Substantia nigra (tissue), 51 donors: ENCODE measurements at places on chromosomes 12 and 14.

- no peak for DNase-seq
Measured at GRCh38 chr12:118870551-118870950, 110.8 kb upstream of the SRRM4 start.

DNA sequence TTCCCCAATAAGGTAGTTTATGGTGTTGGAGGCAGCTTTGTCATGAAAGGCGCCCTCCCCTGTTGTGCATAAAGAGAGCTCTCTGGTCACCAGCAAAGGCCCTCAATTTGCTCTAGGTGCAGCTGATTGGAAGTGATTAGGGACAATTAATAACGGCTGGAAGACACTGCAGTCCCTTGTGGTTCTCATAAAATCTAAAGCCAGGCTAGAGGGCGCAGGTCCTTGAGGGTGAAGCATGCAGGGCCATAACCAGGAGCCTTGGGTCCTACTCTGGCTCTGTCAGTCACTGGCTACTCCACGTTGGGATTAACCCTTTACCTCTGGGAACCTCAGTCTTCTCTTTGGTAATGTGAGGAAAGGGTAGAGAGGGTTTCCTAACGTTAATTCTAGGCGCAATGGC is 1.9 kb downstream of the DAAM1 start:
- DNase-seq, result no peak

DNA sequence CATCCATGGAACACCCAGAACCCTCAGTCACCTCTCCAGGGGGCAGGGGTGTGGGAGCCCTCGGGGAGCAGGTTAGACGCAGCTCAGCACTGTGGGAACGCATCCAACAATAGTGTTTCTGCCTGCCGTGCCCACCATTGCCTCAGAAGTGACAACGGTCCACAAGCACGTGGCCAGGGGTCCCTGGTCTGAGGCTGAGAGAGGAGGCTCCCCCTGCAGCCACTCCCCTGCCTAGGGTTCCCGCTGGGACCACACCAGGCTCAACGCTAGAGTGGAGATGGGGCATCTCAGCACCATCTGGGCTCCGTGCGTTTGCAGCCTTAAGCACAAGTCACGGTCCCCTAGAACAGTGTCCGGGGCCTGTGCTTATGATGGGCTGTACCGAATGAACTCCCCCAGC is 62.7 kb downstream of the TESC start:
- DNase-seq, result no peak

DNA sequence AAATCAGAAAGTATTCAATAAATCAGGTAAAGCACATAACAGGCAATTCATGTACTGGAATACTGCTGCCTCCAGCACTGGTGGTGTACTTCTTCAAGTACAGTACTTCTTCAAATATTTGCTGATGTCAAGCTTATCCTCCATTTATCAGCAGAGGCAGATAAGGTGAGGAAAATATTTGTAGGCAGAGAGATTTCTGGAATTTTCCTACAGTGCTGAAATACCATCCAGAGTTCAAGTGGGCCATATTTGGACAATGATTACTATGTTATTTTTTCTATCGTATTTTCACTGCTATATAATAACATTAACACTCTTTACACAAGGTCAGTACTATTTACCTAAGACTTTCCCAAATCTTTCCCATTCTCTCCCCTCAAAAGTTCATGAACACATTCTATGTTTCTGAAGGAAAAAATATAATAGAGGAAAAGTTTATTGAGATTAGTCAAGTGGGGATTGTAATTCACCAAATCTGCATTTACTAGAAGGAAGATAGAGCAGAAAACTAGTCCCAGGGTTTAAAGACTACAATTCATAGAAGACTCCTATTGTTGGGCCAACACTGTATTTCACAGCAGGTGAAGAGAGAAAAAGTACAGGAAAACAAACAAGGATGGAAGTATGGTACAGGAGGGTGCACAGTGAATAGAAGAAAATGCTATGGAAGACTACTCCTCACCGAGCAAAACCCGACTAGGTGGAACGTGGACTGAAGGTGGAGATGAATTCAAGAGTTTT is 141.1 kb downstream of the PAWR start:
- no peak for DNase-seq

DNA sequence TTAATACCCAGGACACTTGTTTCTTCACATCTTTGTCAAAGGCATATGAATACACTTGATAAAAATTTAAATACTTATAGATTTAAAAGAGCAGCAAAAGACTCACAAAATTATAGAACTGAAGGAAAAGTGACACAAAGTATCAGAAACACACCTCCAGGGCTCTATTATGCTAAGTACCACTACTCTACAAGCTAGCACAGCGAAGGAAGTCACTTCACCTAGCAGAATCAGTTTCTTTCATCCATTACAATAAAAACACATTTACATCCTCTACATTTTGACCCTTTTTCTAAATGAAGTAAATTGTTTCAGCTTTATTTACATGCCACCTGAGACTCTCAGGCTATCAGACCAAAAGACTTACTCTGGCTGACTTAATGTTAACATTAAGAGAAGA is 26.6 kb upstream of the PTPRB start:
- no peak for DNase-seq

GRCh38 chr12:1605129-1606020 is 11.0 kb upstream of the FBXL14 start:
- DNase-seq, result no peak

- peak; percentile 65 for DNase-seq
Measured at GRCh38 chr12:1644534-1645438, 15.8 kb downstream of the WNT5B start.

DNA sequence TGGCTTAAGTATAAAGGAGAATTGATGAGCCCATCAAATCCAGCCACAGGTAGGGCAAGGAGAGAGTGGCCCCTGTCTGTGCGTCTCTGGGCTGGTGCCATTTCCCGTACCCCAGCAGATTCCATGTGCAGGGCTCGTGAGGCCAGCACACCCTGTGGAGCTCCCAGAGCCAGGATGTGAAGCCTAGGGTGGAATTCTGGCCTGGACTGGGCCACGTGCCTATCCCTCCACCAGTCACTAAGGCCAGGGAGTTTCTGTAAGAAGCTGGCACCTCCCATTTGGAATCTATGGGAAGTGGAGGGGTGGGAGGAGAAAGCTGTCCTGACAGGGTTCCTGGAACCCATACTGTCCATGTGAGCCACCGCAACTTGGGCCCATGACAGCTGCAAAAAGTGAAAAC is 148.5 kb downstream of the FOXN3 start:
- no peak for DNase-seq

DNA sequence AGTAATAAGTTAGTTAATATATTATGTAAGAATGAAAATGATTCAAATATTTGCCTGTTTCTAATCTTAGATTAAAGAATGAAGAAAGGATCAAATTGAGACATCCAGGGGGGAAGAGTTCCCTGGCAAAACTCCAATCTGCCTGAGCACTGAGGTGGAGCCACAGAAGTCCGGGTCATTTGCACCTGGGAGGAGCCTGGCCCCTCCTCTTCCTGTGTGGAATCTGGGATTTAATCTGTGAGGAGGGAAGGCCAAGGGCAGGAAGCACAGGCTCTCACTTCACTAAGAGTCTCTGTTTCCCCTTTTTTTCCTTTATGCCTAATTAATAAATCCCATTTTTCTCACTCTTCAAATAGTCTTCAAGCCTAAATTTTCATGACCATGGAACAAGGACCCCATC is 599.5 kb downstream of the FLRT2 start:
- DNase-seq, result no peak

- no peak for DNase-seq
Measured at GRCh38 chr12:31772685-31773222, 43.9 kb upstream of the AMN1 start.

DNA sequence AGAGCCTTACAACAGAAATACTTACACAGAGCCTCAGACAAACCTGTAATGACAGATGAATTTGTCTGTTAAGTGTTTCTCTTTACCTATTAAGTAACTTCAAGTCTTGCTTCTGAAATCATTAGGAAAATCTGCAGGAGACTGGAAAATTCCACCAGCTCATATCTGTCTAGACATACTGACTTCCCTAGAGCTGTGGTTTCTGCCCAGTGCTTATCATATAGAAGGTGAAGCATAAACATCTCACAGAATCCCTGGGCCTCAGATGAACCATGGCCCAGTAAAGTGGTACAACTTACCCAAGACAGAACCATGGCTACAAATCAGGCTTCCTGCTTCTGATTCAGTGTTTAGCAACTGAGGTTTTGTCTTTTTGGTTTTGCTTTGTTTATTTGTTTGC is 91.6 kb downstream of the EGLN3 start:
- DNase-seq, result no peak

GRCh38 chr14:52286661-52287649 is 19.5 kb downstream of the PTGDR start:
- DNase-seq, result no peak

- DNase-seq, result no peak
Measured at GRCh38 chr12:32881107-32881506, 15.5 kb downstream of the PKP2 start.

DNA sequence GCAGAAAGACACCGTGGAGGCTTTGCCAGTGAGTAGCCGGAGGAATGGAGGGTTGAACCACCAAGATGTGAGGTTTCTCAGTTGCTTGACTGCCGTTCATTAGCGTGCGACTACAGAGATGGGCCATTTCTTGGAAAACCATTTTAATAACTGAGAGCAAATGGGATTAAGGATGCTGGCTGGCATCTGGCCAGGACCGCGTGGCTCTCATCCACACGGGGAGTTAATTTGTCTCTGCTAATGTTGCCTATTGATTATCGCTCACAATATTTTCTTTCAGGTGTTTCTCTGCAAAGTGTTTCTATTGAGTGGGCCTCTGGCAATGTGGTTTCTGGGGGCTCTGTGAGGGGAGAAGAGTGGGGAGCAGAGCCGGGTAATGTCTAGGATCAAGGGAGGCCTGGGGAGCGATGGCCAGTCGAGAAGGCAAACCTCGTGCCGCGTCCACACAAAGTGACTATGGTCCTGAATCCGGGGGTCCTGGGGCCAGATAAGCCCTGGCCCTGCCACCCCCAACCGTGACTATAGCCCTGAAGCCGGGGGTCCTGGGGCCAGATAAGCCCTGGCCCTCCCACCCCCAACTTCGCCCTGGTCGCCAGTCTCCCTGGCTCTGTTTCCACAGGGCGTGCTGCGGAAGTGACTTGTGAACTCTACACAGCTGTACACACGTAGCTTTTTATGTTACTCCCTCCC is 110.6 kb downstream of the PRMT8 start:
- no peak for DNase-seq

GRCh38 chr12:89108265-89108664 is 244.0 kb downstream of the DUSP6 start:
- DNase-seq, result no peak

GRCh38 chr14:36988989-36989388 is 183.4 kb downstream of the SLC25A21 start:
- no peak for DNase-seq

- DNase-seq, result no peak
Measured at GRCh38 chr14:73133795-73134194, 2.5 kb upstream of the PSEN1 start.

DNA sequence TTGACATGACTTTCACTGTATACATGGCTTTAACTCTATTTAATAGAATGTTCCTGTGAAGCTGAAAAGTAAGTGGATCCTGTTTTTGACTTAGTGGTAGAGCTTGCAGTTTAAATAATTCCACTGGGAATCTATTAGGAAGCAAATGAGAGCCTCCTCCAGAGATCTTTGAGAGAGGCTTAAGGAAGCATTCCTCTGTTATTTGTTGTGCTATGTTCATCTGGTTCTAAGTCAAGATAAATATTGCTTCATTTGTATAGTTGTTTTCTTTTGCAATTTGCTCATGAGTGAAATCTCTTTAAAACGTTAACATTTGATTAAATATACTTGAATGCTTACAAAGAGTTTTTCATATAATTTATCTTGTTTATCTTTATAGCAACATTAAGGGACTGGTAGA is 70.4 kb downstream of the TMTC2 start:
- no peak for DNase-seq

- DNase-seq, result no peak
Measured at GRCh38 chr12:2631653-2632350, 163.0 kb upstream of the FKBP4 start.

DNA sequence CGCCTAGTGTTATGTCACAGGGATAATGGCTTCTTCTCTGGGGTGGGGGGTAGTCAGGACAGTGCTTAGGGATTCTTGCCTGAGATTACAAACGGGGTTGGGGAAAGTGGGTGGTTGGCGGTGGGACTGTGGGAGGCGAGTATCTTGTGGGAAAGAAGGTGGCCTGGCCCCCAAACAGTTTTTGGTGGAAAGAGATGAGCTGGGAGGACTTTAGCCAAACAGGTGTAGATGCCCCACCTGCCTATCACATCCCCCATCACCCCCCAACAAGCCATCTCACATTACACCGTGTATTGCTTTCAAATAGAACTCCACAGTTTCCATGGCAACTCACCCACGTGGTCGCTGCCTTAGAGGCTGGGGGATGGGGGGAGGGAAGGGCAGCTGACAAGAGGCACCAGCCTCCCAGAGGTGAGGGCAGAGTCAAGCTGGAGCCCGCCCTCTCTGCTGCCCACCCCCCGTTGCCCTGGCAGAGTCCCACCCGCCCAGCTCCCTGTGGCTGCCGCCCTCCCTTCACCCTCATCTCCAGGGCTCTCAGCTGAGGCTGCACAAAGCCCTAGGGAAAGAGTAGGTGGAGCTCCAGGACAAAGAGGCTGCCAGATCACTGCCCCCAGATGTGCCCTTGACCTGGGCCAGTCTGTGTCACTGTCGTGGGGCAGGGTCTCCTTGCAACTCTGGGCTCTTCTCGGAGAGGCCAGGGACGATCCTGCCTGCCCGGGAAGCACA is 98.3 kb downstream of the LRRC74A start:
- no peak for DNase-seq

- DNase-seq, result no peak
Measured at GRCh38 chr14:34665785-34666435, 36.0 kb upstream of the SNX6 start.

DNA sequence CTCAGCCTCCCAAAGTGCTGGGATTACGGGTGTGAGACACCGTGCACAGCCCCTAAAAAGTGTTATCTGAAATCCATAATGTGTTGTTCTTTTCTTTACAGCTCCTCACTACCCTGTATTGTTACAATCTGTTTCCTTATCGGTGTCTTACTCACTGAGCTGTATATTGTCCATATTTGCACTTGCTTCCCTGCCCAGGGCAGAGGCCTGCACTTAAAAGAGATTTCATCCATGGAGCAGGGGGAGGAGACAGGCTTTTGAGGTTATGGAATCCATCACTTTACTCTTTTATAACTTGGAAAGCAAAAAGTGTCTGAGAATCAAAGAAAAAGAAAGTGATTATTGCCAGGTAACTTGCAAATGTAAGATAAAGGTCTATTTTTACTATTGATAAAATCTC is 251.0 kb downstream of the DIO2 start:
- no peak for DNase-seq

- no peak for DNase-seq
Measured at GRCh38 chr14:77638771-77639171, 22.3 kb upstream of the SPTLC2 start.

DNA sequence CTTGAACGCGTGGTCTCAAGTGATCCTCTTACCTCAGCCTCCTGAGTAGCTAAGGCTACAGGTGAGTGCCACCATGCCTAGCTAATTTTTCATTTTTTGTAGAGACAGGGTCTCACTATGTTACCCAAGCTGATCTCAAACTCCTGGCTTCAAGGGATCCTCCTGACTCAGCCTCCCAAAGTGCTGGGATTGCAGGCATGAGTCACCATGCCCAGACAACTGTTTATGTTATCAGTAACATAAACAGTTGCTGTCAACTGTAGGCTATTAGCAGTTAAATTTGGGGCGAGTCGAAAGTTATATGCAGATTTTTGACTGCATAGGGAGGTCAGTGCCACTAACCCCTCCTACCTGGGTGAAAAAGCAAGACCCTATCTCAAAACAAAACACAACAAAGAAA is 26.2 kb upstream of the LRRK2 start:
- no peak for DNase-seq
